ENCODE measurements at places on chromosomes 1 and 21.

GRCh38 chr1:18302788-18303413, 177.8 kb upstream of the KLHDC7A start:
- DNase-seq: no peak

DNA sequence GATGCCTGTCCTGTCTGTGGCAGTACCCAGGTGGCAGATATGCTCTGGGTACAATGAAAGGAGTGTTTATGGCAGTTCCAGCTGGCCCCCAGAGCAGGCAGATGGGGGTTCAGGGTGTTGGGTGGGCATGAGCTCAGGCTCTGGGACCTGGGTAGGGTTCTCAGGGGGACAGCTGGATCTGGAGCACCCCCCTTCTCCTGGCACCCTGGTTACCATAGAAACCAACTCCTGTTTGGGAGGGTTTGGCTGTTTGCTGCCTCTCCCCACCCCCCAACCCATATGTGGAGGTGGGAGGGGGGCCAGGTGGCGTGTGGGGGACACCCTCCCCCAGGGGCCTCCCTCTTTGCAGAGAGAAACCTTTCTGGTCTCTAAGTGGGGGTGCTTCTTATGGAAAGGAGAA, 7.1 kb downstream of the FOXO6 start:
- DNase-seq: no peak

GRCh38 chr1:167984886-167985489, 48.1 kb upstream of the MPC2 start:
- peak; percentile 19 for DNase-seq

- DNase-seq: peak; percentile 47
Measured at GRCh38 chr1:207644852-207645634, at the start of gene CR1L. Gene CR1L, plus strand, starts transcription at chr1:207645133. Its CDS starts 101 bp downstream, at chr1:207645234.

DNA sequence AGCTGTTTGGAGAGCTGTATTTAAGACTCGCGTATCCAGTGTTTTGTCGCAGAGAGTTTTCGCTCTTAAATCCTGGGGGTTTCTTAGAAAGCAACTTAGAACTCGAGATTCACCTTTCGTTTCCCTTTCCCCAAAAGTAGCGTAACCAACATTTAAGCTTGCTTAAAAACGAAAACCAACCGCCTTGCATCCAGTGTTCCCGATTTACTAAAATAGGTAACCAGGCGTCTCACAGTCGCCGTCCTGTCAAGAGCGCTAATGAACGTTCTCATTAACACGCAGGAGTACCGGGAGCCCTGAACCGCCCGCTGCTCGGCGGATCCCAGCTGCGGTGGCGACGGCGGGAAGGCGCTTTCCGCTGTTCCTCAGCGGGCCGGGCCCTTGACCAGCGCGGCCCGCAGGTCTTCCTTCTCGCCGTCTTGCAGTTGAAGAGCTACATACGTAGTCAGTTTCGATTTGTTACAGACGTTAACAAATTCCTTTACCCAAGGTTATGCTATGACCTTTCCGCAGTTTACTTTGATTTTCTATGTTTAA, 1.9 kb downstream of the OLIG1 start:
- no peak for DNase-seq

GRCh38 chr1:110700767-110701166, 26.0 kb upstream of the KCNA3 start:
- DNase-seq: no peak

GRCh38 chr21:26171258-26172100, 909 bp upstream of the APP start:
- no peak for DNase-seq

DNA sequence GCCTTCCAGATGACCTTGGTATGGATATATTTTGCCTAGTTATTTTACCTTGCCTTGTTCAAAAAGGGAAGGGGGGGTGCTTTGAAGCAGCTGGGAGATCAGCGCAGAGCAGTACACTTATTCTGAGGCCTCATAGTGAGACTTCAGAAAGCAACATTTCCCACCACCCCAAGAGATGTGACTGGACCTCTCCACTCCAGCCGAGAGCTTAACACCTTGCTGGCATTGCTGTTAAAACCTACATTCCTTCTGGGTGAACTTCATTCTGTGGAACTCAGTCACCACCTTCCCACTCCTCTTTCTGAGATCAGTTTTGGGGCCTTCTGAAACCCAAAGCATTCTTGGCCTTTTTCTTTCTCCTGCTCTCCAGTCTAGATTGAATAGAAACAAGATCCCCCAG, 148.7 kb downstream of the BARHL2 start:
- DNase-seq: no peak

DNA sequence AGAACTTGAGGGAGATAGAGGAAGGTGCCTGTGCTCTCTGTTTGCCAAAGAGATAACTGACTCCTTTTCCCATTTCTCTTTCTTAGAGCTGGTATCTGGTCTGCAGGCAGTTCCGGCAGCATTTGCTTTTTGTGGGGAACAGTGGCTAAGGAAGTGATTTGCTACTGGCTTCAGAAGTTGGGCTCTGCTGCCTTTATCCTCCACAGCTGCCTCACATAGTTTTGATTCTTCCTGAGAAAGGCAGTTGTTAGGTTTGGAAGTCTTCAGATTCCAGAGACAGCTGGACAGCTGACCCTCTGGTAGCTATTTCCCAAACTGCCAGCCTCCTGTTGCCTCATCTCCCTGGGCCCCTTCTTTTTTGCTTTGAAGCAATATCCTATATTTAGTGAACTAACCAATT, 62.6 kb upstream of the MACF1 start:
- DNase-seq: no peak

- DNase-seq: no peak
Measured at GRCh38 chr1:116868385-116868784, 41.3 kb upstream of the PTGFRN start.

DNA sequence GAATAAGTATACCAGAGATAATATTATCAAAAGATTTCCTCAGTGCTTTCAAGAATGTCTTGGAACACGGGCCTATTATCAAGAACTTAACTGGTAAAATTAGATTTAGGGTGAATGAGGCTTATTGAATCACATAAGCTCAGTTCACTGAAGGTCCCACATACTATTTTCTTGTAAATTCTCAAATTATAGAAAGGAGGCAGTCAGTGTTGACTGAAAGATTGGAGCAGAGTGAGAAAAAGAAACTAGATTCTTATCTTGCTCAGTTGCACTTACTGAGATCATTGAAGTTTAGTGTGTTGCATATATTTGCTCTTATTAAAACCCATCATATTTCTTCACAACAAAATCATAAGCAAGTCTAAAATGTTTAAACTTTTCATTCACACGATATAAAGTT, 3.9 kb upstream of the RGS1 start:
- DNase-seq: no peak

GRCh38 chr1:32894681-32895080, 6.5 kb downstream of the TMEM54 start:
- no peak for DNase-seq

GRCh38 chr1:214067397-214067796, 79.6 kb downstream of the PROX1 start:
- DNase-seq: no peak
